ENCODE measurements at places on chromosomes 5 and 9.
A peak's percentile ranks its signal among the peaks of the same experiment; 100 is the strongest.

DNA sequence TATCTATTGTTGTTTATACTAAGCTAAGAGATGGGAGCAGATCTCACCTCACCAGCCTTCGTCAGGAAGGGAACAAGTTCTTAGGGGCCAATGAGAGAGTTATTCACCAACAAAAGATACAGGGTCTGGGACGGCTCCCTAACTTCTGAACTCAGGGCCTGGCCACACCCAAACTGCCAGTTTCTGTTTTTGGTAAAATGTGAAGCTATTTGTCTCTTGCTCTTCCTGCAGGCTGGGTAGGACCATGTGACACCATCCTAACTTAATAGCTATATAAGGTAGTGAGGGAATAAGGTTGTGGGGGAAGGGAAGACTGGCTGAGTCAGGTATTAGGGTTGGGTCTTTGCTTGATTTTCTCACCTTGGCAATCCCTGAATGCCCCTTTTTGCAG is 480.5 kb downstream of the KDM4C start:
- no peak for DNase-seq

DNA sequence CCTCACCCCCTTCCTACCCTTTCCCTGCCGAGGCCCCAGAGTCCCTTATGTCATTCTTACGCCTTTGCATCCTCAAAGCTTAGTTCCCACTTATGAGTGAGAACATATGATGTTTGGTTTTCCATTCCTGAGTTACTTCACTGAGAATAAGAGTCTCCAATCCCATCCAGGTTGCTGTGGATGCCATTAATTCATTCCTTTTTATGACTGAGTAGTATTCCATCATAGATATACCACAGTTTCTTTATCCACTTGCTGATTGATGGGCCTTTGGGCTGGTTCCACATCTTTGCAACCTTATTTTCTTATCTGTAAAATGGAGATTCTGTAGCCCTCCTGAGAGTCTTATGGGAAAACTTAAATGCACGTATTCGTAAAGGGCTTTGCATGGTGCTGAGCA is 36.8 kb downstream of the CRB2 start:
- DNase-seq, result no peak

DNA sequence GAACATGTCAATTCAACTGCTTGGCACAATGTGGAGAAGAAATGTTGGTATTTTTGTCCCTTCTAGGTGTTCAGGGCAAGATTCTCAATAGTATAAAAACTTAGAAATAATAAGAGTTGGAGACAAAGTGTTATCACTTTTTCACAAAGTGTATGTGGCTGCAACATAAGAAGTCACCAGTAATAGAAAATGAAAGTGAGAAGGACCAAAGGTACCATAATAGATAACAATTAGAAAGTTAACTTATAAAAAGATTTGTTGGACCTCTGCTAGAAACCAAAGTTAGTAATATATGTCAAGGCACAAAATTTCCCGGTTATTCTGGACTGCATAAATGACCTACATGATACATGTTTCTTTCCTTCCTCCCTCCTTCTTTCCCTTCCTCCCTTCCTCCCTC is 1535.3 kb downstream of the EFNA5 start:
- DNase-seq, result no peak

DNA sequence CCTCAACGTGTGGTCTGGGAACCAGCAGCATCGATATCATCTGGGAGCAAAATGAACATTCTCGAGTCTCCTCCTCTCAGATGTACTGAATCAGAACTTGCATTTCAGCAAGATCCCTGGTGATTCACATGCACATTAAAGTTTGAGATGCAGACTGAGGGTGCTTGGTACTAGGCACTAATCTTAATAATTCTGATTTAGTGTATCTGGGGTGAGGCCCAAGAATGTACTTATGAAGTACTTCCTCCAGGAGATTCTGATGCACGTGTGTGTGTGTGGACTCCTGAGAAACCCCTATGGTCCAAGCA is 56.2 kb upstream of the EQTN start:
- no peak for DNase-seq

GRCh38 chr5:54291498-54291897 is 18.9 kb downstream of the ARL15 start:
- no peak for DNase-seq

- DNase-seq, result peak; percentile 7
These were observed at the start of gene AIF1L for GRCh38 chr9:131096269-131097125. TSS of gene AIF1L (plus strand) at chr9:131096531. CDS start at chr9:131096630, 99 bp downstream.

GRCh38 chr5:158610051-158610415 is 489.7 kb downstream of the EBF1 start:
- no peak for DNase-seq

- no peak for DNase-seq
These were observed 84.4 kb upstream of the SPIN1 start for GRCh38 chr9:88303721-88304451.

GRCh38 chr5:133034064-133034463 is 7.7 kb upstream of the ZCCHC10 start:
- DNase-seq, result no peak

GRCh38 chr5:111942201-111942600 is 185.2 kb upstream of the NREP start:
- DNase-seq, result no peak

GRCh38 chr9:34253460-34253837 is 74.6 kb downstream of the UBAP1 start:
- no peak for DNase-seq

- no peak for DNase-seq
These were observed 1.7 kb downstream of the FREM1 start for GRCh38 chr9:14908295-14909180.

GRCh38 chr5:169303119-169303515 is 2.2 kb upstream of the SLIT3 start:
- no peak for DNase-seq

DNA sequence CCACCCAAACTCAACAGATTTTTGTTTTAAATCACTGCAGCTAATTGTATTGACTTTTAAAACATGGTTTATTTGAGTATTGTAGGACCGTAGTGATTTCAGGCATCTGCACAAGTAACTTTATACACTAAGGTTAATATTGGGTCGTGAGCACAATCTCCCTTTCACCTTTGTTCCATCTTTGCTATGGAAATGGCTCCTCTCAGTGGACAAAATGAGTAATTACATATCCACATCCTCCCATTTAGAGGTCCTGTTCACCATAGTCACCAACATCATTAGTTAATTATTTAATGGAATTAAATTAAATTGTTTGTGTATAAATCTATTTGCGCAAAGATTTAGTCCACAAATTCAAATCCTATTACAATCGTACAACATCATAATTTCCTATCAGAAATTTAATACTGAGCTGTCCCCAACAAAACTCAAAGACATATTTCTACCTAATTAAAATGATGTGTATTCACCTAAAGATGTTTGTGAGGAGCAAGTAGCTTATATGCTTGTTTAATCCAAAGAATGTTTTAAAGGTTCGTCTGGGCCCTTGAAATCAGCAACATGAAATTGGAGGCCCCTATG is 173.0 kb upstream of the DAPK1 start:
- no peak for DNase-seq

GRCh38 chr5:177526191-177526590 is 9.4 kb upstream of the DDX41 start:
- DNase-seq, result no peak

- DNase-seq, result no peak
These were observed 61.8 kb downstream of the ITGA1 start for GRCh38 chr5:52849544-52849943.

DNA sequence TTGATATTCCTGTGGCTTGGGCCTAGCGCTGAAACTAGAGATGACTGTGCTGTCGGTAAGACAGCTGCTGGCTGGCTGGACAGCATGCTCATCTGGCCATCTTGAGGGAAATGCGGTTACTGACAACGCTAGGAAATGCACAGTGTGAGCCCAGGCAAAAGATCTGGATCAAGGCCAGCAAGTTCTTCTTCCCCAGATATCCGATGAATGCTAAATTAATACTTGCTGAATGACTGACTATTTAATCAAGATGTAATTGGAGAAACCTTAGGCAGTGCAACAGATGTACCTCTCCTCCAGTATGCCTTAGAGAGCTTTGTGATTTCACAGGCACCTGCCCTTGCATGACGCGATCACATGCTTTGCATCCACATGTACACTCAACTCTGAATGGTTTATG is 659.1 kb downstream of the EFNA5 start:
- no peak for DNase-seq

DNA sequence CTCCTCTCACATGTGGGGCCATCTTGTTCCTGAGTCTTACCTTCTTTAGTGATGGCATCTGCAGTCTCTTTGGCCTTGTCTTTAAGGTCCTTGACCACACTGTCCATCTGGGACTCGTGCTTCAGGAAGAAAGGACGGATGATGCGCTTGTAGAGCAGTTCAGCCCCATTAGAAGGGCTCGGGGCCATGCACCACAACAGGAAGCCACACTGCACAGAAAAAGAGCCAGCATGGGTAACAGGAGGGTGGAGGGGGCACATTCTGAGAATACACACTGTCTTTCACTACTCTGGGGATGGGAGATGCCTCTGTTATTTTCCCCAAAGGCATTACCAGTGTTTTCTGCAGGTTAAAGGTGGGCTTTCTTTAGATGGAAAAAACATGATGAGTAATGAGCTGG is 25.9 kb downstream of the SRP19 start:
- peak; percentile 38 for DNase-seq

GRCh38 chr5:163712011-163712410 is 206.6 kb downstream of the MAT2B start:
- DNase-seq, result no peak

DNA sequence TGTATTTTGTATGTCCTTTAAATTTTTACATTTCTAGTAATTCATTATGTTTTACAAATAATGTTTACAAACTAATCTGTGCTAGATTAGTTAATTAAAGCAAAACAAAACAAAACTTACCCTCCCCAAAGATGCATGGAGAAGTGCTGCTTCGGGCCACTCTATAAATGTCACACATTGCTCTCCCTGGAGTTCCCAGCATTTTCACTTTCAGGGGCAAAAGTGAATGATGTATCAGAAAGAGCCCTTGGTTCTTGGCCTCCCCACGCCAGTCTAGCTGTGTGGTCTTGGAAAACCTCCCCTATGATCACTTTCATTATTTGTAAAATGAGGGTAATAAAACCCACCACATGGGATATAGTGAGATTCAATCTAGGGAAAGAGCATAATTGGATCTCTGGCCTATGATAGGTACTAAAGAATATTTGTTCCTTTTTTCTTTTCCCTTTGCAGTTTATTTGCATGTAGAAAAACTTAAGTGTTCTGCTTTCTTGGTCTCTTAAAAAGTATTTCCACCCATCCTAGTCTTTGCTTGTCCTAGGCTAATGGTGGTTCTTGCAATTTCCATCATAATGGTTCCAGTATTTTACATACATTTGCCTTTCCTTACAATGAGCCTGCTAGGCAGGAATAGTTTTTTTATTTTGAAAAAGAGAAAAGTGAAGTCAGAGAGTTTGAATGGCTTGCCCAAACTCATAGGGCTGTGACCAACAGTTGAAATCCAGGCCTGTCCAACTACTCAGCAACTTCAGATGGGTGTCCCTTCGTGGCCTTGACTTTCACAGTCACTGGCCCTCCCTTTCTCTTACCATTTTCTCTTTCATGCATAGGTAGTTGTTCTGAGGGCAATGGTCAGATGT is 184.5 kb upstream of the KLF4 start:
- no peak for DNase-seq

DNA sequence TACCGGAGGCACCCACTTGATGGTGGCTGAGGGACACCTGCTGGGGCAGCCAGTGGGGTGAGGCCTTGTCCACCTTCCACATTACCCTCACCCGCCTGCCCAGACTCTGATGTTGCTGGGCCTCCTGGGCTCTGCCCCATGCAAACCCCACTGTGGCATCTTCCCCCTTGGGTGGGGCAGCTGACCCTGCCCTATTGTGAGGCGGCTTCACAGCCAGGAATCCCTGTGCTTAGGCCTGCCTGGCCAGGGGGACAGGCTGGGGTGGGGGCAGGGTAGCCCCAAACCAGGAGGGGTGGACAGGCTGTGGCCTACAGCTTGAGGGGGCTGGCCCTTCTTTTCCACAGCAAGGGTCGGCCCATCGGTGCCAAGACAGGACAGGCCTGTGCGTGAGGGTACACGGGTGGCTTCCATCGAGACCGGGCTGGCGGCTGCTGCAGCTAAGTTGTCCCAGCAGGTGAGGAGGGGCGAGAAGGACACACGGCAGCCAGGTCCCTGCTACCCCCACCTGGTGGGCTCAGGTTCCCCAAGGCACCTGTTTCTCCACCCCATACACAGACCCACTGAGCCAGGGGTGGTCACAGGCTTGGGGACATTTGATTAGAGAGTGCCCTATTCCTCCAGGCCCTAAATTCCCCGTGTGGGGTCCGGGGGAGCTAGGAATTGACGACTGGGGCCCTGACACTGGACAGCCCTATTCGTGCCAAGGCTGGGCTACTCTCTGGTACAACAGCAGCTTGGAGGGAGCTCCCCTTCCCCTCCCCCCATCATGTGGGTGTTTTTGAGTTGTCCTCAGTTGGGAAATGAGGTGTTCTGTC is 99.2 kb downstream of the PHF2 start:
- no peak for DNase-seq

DNA sequence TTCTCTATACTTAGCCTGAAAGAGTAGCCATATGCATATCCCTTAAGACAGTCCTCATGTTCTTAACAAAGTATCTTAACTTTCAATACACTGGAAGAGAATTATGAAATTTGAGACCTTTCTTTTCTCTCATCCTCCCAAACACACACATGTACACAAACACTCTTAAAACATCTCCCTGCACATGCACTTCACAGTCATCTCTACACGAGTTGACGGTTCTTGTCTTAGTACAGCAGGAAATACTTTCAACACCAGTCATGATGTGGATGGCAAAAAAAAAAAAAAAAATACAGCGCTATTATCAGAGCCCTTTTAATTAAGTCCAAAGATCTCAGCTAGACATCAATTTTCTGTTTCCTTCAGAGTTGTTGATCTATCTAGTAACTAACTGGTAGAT is 43.6 kb upstream of the PCSK1 start:
- DNase-seq, result no peak

- no peak for DNase-seq
These were observed 13.6 kb downstream of the PLEKHG4B start for GRCh38 chr5:105504-106070.

- no peak for DNase-seq
These were observed 106.4 kb downstream of the COL5A1 start for GRCh38 chr9:134747951-134748489.

GRCh38 chr5:18745988-18746615 is 1111.8 kb downstream of the TAF11L14 start:
- peak; percentile 51 for DNase-seq

DNA sequence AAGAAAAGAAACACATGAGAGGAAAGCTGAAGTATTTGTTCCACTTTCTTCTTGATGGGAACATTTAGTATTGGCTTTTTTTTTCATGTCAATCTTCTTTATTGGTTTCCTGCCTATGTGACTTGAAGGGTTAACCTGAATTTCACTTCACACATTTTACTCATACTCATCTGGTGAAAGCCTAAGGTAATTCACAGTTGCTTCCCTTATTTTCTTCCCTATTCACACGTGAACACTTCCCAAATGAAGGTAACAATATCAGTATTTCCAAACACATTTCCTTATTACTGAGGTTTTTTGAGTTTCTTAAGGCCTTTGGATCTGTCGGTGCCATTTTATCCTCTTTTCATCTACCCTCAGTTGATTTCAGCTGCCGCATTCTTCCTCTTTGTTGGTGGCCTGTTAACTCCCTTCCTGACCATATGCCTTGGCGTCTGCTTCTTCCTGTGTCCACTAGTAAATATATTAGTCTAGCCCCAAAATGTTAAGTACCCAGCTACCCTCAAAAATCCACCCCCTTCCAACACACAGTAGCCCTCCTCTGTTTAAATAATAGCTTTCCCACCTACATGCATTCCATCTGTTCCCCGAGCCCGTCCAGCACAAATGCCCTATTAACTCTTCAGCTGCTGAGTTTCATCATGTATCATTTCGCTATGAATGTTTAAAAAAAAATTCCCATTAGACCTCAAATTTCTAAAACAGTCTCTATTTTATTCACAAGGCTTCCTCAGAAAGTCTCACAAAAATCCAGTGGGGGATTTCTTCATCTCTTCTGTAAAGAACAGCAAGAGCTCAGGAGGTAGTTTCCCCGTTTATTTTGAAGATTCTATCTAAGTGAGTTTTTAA is 97.3 kb downstream of the USP20 start:
- DNase-seq, result no peak
